Peyer's patch (tissue), 4 donors: ENCODE measurements at places on chromosomes 16 and 17.

DNA sequence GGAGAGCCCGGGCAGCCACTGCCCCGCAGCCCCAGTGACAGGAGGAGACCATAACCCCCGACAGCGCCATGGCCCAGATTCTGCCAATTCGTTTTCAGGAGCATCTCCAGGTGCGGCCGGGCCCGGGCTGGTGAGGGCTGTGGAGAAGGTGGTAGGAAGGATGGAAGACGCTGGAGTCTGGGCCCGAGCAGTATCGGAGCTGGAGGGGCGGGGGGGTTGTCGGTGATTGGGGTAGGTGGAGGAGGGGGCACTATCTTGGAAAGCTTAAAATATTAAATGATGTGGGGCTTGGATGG, 317 bp downstream of the CLTC start:
- no peak for DNase-seq

GRCh38 chr16:46736695-46737094, 11.4 kb downstream of the MYLK3 start:
- no peak for DNase-seq

DNA sequence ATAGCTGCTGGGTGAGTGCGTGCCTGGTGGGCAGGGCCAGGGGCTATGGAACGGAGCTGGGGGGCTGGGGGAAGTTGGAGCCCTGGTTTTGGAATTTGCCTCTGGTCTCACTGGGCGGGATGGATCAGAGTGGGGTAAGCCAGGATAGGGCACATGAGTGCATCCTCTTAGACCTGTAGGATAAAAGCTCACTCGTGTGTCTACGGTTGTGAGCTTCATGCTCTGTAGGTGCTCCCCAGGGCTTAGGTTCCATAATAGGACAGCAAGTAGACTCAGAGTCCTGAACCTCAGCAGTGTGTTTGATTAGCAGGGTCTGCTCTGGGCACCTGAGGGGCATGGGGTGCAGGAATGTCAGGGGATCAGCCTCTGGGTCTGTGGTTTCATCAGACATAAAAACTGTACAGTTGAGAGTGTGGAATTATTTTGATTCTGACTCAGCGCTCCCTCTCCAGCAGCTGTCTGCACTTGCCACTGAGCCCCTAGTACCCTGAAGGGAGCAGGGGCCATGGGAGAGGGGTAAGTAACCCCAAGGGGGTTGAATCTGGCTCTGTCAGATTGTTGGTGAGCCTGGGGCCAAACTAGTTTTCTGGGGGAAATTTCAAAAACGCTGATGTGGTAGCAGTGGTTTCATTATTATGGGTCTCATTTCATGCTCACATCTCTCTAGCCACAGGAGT, 84.2 kb upstream of the LGALS9 start:
- no peak for DNase-seq

GRCh38 chr17:5819921-5820685, 235.8 kb upstream of the NLRP1 start:
- no peak for DNase-seq

GRCh38 chr17:31690151-31690551, 168.9 kb downstream of the COPRS start:
- DNase-seq, result no peak

DNA sequence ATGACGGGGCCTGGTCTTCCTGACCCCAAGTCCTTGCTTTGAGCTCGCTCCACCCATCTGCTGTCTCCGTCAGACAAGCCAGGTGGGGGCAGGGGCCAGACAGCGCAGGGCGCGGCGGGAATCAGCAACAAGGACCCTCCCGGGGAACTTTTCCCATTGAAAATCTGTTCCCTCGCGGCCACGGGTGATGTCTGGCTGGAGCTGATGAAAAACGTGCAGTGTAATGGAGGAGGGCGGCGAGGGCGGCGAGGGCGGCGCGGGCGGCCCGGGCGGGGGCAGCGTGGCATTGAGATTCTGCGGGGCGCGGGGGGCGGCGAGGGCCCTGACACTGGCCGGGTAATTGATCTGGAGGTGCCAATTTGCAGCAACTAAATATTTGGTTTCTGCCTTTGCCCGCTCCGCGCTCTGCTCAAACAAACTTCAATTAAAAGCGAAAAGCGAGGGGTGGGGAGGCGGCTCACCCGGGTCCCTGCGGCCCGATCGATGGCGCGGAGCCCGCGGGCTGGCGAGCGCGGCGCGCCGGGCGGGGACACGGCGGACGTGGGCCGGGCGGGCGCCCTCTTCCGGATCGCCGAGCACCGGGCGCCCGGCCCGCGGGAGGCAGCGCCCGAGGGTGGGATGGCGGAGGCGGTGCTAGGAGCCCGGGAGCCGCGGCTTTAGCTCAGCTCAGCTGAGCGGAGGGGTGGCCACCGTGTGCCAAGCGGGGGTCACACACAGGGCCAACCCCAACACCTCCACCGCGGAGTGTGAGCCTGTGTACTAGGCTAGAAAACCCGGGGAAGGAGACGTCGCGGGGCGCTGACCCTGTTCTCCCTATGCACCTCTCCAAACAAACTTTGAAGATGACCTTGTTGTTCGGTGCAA, 32.4 kb downstream of the DCAKD start:
- DNase-seq, result peak; percentile 57

DNA sequence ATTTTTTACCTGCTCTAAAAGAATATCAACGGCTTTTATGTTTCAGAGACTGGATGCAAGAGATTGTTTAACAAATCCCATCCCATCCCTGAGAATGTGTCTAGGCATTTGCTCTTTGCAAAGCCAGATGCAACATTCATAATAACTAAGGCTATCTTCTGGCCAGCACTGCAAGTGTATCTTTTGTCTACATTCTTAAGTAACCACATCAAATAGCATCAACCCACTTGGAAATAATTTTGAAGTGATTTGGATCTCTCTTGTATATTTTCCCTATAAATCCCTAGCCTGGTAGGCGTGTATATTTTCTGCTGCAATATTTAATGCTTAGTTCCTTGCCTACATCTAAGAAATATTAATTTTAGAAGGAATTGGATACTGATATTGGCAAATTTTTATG, 64.3 kb downstream of the PIGL start:
- no peak for DNase-seq

DNA sequence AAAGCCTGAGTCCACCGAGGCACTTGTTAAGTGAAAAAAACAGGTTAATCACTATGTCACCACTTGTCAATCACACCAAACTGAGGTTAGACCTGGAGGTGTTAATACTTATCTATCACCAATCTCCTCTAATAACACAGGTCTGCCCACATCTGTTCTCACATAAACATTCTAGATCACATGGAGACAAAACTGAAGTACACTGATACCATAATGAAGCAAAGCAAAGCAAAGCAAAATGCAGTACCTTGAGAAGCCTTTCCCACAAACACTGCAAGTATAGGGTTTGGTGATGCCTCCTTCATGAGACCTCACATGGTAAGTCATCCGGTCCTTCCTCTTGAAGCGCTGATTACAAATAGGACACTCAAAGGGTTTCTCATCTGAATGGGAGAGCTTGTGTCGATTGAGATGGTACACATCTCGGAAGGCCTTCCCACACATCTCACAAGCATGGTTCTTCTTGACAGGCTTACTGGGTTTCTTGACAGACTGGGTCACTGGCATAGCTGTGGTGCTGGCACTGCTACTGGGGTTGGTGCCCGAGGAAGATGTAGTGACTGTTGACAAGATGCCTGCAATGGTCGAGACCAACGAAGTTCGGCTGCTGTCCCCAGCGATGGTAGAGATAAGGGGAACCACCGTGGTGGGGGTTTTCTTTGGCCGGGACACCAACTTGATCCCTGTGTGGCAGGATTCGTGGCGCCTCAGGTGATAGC, 5.4 kb downstream of the VEZF1 start:
- DNase-seq, result no peak
